Central memory CD8-positive, alpha-beta T cell (primary cell): ENCODE measurements at places on chromosomes 3 and 15.

DNA sequence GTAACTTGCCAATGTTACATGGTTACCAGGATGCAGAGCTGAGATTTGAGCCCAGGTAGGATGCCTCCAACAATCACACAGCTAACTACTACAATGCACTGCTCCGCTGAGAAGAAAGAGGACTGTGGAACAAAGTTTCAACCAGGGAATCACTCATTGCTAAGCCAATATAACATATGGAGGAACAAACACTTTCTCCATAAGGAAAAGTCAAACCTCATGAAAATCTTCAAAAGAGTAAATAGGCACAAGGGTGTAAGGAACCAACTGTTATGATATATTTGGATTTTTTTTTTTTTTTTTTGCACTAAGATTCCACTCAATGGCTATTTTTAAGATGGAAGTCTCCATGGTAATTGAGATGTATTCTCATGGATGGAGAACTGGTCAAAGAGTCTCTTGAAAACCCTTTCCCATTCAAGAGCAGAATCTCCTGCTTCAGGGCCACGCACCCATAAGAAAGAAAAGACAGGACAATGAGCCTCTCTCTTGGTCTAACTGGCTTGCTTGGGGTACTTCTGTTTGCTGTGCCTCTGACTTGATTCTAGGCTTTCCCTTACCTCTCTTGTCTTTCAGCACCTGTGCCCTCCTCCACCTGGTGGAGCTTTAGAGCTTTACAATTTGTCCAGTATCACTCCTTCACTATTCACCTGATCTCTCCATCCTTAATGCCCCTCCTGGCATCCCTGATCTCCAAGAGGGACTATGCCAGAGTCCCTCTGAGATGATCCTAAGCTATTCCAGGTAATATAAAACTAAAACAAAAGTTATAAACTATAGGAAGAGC lies 252.8 kb downstream of the NTRK3 start:
- no peak for DNase-seq

GRCh38 chr15:37885651-37886050 lies 48.8 kb upstream of the TMCO5A start:
- no peak for DNase-seq

DNA sequence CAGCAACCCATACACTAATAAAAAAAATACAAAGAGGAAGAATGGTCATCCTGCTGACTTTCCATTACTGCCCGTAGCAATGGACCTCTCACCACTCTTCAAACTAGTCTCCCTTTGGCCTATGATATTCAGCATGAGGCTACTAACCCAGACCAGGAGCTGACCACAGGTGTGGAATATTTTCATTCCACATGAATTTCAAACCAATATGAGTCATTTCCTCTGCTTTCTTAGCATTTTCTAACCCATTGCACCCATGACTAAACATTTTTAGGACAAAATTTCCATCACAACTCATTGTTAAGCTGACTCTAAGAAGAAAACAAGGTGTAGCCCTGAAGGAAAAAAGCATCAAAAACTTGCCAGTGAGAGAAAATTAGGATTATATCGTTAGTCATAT lies 34.0 kb upstream of the ZPLD1 start:
- no peak for DNase-seq

DNA sequence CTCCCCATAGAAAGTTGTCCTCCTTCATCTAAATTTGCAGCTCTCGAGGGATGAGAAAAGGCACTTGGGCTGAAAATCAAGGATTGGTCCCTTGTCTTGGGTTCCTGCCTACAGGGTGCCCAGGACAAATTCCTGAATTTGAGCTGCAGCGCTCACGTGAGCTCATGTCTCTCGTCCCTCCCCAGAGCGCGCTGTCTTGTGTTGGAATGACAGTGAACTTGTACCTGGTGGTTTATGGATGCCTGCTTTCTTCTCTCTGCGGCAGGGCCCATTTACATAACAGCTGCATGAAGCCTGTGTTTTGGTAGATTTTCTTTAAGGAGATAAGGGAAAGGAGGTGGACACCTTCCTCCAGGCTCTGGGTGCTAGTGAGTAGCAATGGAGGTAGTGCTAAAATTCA lies 4.3 kb downstream of the RYR3 start:
- DNase-seq, result no peak

DNA sequence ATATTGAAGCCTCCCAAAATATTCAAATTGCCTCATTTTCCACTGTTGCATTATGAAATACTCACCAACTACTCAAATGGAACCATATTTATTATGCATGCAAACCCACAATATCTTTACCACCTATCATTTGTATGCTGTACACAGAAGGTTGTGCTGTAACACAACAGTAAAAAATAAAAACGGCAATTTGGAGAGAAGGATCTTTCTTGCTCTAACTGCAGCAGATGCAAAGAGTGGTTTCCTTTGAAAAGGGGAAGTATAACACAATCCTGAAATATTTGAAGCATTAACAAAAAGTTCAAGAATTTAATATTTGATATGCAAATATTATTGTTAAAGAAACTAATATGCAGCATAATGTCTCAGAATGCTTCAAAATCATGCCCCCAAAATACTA lies 244.5 kb upstream of the SUCLG2 start:
- no peak for DNase-seq

GRCh38 chr3:159640225-159640624 lies 348.4 kb upstream of the IL12A start:
- no peak for DNase-seq

- no peak for DNase-seq
These were observed 7.3 kb upstream of the CYP11A1 start for GRCh38 chr15:74374648-74375302.

GRCh38 chr3:43629257-43629656 lies 7.4 kb upstream of the ANO10 start:
- DNase-seq, result no peak

DNA sequence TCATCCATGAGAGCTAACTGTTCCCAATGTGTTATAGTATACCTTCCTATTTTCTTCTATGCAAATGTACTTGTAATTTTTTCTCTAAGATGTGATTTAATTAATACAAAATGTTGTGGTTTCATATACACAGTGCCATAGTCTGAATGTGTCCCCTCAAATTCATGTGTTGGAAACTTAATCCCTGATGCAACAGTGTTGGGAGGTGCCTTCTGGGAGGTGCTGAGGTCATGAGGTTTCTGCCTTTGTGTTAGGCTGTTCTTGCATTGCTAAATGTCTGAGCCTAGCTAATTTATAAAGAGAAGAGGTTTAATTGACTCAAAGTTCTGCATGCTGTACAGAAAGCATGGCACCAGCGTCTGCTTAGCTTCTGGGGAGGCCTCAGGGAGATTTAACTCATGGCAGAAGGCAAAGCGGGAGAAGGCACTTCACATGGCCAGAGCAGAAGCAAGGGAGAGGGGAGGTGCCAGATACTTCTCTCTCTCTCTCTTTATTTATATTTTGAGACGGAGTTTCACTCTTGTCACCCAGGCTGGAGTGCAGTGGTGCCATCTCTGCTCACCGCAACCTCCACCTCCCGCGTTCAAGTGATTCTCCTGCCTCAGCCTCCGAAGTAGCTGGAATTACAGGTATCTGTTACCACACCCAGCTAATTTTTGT lies 34.7 kb upstream of the BNIP2 start:
- no peak for DNase-seq

DNA sequence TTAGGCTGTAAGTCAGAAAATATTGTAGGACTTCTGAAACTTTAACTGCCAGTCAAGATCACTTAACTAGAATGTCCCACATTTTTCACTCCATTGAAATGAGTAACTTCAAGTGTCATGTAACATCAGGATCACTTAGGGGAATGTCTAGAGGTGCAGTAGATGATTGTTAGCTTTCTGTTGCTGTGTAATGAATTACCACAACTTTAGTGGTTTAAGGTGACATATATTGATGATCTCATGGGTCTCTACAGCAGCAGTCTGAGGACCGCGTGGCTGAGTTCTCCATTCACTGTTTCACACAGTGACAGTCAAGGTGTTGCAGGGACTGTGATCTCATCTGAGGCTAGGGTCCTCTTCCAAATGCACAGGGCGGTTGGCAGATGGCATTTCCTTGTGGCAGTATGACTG lies 82.7 kb downstream of the SLC25A26 start:
- peak; percentile 41 for DNase-seq

DNA sequence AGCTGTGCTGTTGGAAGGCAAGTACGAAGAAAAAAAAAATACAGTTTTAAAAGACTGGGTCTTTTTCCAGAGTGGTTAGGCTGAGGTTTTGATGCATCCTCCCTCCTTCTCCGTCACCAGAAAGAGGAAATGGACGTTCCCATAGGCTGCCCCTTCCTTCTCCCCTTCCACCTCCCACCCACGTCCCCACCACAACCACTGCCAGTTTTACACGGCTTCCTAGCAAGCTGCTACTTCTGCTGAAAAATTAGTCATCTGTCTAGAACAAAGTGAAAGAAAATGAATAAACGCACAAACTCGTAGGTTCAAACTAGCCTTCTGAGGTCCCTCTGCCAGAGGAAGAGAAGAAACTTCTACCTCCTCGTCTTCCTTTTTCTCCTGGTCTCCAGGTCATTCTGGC lies 71.6 kb upstream of the RPL35A start:
- no peak for DNase-seq

DNA sequence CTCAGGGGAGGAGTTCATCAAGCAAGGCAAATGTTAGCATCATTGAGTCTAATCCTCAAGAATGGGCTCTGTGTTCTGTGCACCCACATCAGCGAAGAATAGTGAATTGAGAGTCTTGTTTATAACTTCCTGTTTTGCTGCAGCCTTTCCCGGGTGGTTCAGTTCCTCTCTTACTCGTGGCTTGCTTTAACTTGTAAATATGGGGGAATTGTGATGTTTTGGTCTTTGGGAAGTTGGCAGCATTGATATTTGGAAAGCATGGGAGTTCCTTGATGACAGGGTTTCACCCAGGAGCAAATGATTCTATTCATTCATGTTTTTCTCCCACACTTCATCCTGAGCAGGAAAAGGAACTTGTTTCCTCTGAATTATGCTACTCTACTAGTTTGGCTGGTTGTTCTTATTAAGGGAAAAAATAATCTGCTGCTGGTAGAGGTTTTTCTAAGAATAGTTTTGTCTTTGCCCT lies 40.4 kb downstream of the GPD1L start:
- DNase-seq, result no peak

DNA sequence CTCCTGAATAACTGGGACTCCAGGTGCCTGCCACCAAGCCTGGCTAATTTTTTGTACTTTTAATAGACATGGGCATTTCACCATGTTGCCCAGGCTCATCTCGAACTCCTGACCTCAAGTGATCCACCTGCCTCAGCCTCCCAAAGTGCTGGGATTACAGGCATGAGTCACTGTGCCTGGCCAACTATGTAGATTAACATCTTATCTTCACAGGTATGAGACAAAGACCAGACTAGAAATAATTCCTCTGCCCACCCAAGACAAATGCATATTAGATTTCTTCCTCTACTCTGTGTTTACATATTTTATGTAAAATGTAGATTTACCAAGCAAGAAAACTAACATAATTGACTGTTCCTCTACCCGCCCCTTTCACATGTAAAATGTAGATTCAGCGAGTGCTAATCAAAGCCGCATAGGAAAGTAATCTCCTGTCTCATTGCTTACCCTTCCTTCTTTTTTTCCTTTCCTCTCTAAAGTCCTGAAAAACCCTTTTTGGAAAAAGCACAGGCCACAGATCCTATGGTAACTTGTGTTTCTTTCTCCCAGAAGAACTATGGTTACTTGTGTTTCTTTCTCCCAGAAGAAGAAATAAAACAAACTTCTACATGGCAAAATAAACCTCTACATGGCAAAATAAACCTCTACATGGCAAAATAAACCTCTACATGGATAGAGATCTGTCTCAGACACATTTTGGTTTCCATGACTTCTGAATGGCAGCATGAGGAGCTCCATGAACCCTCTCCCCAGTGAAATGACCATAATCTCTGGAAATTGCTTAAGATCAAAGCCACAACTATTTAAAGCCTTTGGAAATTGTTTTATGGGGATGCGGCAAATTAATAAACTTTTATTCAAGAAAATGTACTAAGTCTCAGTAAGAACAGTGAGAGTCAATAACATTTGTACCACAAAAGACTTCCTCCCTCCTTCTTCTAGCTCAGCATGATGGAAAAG lies 9.1 kb upstream of the ABHD2 start:
- DNase-seq, result no peak

- no peak for DNase-seq
These were observed 8.2 kb upstream of the PRKAR2A start for GRCh38 chr3:48855681-48856447.

GRCh38 chr15:33163816-33164215 lies 30.7 kb downstream of the FMN1 start:
- no peak for DNase-seq

- DNase-seq, result no peak
These were observed 56.1 kb downstream of the PLXNA1 start for GRCh38 chr3:127038923-127039581.
